ENCODE measurements at places on chromosomes 12 and 14.

GRCh38 chr12:90290980-90291975, 582.6 kb upstream of the ATP2B1 start:
- DNase-seq = no peak

- DNase-seq = no peak
These were observed 77.5 kb downstream of the COX16 start for GRCh38 chr14:70281939-70282338.

DNA sequence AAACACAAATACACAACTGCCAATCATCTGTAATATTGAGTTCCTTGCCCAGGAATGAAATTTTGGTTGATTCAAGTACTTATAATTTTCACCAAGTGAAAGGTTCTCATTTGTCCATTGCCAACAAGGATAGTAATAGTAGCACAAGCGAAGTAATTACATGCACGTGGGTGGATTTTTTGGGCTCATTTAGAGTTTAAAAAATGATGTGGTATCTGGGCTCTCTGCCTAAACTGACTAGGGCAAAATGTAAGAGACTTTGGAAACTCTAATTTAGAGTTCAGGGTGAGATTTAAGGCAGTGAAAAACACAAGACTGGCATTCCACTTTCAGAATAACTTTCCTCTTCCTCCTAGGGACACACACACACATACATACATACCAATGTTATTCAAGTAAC, 111.7 kb downstream of the MYRFL start:
- DNase-seq = no peak

DNA sequence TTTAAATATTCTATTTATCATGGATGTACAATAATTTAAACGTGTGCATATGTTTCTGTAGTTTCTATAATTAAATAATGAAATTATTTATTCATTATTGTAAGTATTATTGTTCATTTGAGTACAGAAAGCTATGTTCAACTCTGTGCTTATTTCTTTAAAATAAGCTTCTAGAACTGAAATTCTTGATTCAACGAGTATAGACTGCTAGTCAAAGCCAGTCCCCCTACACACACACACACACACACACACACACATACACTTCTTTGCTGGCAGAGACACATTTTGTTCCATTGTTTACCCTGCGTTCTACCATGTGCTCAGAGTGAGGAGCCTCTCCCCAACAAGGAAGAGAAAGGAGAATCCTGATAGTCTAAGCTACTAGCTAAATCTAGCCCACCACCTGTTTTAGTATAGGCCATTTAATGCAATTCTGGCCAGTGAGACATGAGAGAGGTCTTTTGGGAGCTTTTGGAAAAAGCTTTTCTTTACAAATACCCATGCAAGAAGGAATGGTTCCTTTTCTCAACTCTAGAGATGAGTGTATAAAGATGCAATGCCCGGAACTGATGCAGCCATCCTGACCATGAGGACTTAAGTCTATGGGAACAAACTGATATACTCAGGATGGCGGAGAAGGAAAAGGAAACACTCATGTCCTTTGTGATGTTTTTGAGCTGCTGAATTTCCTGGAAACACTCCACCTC, 161.4 kb downstream of the NDUFA12 start:
- DNase-seq = no peak

DNA sequence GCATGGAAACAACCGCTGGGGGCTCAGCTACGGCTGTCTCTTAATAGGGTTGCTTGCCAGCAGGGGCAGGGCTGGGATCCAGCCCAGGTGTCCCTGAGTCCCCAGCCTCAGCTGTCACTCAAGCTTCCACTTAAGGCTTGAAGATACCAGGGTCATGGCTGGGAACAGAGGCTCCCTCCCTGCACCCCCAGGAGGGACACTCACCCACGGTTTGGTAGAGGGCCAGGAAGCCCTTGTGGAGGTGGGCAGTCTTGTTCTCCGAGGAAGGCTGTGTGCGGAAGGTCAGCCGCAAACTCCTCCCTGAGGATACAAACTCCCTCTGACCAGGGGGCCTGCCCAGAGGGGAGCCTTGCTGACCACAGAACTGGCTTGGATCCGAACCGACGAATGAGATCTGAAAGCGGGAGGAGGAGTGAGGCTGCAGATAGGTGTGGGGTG, 7.3 kb downstream of the C1RL start:
- DNase-seq = no peak

GRCh38 chr14:61854898-61855297, 92.7 kb downstream of the SNAPC1 start:
- no peak for DNase-seq

DNA sequence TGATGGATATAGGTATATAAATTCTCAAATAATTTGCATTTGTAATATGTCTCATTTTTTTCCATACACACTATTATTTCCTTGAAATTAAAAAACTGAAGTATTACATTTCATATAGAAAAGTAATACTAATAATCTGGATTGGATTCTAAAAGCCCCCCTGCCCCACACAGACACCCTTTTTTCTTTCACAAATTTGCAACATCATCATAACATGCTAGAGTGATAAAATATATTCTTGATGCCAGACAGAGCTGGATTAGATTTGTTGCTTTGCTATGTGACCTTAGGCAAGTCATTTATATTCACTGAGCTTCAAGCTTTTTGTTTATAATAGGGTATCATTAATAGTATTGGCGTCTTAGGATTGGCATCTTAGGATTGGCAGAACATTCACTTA, 6.7 kb upstream of the PKP2 start:
- DNase-seq = no peak

GRCh38 chr12:106317406-106318082, 15.0 kb downstream of the TCP11L2 start:
- DNase-seq = no peak

DNA sequence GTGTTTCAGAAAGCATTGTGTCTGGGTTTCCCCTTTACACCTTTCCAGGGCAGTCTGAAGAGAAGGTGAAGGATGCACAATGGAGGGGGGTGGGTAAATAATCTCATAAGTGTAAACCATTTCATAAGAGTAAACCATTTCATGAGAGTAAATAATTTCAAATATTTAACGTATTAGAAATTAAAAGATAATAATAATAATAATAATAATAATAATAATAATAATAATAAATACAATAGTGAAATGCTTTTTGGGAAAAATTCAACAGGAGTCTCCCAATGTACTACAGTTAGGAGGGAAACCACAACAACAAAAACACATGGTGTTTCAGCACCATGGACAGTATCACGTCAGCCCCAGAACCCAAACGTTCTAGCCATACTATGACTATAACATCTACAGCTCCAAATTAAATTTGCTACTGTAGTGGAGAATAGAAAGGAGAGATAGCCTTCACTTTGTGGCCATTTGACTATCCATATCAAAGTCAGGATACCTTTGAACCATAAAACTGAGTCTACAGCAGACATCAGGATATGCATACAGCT, 691.8 kb downstream of the BCL11B start:
- DNase-seq = no peak

GRCh38 chr14:22545842-22546721, 42.9 kb downstream of the DAD1 start:
- DNase-seq = peak; percentile 74

DNA sequence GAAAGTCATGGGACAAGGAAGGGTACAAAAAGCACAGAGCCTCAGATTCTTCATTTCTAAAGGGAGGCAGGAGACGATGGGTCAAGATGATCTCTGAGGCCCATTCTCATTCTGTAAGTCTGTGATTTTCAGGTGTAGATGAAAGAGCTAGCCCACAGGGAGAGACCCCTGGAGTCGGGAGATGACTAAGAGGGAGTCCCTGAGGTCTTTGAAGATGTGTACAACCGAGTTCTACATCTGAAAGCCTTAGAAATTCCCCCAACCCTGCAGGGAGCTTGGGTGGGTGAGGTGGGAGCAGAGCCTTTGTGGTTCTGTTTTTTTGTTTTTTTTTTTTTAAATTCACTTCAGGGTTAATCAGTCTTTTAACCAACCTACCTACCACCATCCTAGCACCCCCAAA, 3.1 kb downstream of the WNT10B start:
- no peak for DNase-seq

DNA sequence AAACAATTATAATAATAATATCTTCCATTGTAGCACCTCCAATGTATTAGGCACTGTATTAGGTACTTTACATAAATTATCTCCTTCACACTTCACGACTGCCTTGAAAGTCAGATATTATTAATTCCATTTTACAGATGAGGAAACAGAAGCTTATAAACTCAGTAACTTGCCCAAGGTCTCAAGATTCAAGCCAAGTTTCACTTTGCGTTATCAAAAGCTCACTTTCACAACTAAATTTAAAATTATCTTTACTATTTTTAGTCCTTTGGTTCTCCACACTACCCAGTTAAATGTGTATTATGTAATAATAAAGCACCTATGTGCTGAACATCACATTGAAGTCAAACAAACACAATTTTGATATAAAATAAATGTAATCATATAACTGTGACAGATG, 55.8 kb downstream of the NUMB start:
- no peak for DNase-seq

DNA sequence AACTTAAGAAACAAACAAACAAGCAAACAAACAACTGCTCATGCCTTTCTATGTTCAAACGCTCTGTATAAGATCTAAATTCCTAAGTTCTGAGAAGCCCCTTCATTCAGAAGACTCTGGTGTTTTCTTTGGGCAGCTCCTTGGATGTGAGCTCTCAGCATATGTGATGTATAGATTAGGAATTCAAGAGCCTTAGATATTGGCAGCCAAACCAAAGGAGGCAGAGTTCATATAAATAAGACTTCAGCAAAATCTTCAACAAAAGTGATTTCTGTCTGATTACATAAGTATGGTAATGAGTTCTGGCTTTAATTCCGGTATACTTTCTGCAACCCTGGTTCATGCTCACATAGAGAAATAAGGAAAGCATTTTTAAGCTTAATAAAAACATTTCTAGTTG, 145.6 kb downstream of the DYRK2 start:
- DNase-seq = no peak

DNA sequence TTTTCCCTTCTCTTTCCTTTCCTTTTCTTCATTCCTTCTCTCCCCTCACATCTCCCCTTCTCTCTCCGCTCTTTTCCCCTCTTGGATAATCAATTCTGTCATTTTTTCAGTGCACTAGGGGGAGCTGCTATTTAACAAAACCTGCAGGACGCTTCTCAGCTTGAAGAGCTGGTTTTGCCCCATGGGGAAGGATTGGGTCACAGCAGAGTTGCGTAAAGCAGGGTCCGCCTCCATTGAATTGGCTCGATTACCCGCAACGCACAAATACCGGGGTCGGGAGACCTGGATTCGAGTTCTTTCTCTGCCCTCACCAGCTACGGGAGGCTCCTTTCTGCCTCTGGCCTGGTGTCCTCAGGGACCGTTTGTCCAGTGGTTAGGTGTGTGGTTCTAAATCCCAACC, 42.1 kb upstream of the CHGA start:
- no peak for DNase-seq

GRCh38 chr12:89731089-89731488, 22.5 kb upstream of the ATP2B1 start:
- no peak for DNase-seq

DNA sequence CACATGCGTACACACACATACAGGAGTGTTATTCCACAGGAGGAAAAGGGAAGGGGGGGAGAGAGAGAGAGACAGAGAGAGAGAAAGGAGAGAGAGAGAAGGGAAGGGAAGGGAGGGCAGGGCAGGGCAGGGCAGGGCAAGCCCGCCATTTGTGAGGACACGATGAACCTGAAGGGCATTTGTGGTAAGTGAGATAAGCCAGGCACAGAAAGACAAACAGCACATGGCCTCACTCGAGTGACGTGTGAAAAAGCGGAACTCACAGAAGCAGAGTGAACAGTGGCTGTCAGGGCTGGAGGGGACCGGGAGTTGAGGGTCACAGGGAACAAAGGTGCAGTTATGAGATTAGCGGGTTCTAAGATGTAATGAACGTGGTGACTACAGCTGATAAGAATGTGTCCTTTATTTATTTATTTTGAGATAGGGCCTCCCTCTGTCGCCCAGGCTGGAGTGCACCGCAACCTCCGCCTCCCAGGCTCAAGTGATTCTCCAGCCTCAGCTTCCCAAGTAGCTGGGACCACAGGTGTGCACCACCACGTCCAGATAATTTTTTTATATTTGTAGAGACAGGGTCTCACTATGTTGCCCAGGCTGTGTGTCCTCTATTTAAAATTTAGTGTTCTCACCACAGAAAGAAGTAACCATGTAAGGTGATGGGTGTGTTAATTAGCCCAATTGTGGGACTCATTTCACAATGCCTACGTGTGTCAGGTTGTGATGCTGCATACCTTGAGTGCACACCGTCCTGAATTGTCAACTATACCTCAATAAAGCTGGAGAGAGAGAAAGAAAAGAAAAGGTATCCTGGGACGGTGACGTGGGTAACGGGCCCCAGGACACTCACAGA, 18.7 kb upstream of the FBRSL1 start:
- DNase-seq = no peak

DNA sequence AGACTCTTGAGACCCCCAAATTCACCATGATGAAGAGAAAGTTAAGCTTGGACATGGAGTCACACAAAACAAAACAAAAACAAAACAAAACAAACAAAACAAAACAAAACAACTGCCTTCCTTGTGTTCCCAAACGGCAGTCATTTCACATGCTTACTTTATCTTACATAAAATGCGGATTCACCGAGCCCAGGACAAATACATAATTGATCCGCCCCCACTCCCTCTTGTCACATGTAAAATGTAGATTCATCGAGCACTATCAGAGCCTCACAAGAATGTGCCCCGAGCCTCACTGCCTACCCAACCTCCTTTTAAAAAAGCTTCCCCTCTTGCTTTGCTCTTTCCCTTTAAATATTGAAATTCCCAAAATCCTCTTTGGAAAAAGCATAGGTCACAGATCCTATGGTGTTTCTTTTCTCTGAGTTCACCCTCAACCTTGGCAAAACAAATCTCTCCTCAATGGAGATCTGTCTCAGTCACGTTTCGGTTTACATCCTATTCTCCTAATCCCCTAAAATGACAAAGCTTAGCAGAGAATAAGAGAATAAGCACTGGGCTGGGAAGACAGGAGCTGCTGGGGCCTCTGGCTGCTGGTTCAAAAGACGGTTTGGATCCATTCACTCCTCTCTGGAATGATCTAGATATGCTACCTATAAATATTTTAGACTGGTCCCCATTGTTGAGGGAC, 83.7 kb downstream of the NINJ2 start:
- no peak for DNase-seq

- DNase-seq = no peak
These were observed 212.9 kb downstream of the ESR2 start for GRCh38 chr14:64081174-64081746.

GRCh38 chr12:558580-558979, 98.8 kb downstream of the B4GALNT3 start:
- DNase-seq = no peak

DNA sequence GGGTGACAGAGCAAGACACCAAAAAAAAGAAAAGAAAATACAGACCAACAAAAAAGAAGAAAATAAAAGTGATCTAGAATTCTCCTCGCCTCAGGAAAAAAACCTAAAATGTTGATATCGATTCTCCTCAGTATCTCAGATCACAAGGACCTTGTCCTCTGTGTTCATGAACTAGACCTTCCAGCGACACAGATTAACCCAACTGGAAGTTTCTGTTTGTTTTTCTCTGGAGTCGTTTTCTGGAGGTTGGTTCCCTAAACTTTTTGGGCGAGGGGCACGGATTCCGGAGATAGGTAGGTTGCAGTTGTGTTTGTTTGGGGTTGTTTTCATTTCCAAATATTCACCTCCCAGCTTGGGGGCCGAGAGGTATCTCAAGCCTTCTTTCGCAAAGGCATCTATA, 559 bp upstream of the RFC5 start:
- DNase-seq = no peak

All from HS-27A (cell line).